Suppressor macrophage (primary cell): ENCODE measurements at places on chromosomes 4 and X.

DNA sequence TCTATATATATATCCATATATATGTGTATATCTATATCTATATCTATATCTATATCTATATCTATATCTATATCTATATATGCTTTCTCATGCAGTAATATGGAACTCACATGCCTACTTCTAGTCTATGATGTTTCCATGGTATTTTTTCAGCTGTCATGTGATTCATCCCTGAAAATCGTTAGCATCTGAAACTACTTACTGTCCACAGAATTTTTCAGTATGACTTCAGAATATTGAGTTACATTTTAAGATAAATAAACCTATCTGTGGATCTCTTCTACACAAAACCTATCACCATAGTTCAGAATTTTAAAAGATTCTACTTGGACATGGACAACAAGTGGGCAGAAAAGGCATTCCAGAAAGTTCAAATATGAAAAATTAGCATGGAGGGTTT, 855.1 kb upstream of the INTU start:
- DNase-seq, result no peak

DNA sequence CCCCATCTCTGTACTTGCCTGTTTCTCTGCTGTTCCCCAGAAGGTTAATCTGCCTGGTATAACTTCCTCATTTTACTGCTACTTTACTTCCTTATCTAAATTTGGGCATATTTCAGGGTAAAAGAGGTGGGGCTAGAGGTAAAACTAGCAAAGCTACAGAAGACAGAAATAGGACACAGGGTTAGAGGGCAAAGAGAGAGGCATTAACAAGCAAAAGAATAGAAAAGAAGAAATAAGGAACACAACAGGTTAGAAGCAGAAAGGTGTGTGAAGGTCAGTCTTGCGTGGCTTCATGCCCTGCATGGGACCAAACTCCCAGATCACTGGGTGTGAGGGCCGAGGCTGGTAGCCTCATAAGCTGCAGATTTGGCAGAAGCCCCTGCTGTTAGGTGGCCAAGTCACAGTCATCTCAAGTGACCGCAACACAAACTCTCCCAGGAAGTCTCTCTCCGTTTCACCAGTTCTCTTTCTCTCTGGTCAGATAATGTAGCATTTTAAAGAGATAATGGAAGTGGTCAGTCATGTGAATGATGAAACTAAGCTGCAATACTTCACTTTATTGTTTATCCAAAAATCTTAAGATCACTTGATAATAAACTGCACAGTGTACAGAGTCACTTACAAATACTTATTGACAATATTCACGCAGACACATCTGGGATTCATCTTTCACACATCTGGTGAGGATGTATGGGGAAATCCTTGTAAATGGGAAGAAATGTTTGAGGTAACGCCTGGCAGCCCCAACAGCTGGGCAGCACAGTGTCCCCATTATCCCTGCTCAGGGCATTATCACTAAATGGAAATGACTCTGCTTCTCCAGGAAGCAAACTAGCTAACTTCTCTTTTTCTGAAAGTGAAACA, 16.4 kb downstream of the TMEM154 start:
- DNase-seq, result peak; percentile 65

- peak; percentile 47 for DNase-seq
Measured at GRCh38 chr4:38765382-38765781, 17.4 kb downstream of the TLR10 start.

GRCh38 chr4:98639523-98639922, 18.9 kb downstream of the TSPAN5 start:
- DNase-seq, result no peak

GRCh38 chr4:163611182-163611581, 116.7 kb downstream of the TMA16 start:
- peak; percentile 63 for DNase-seq

DNA sequence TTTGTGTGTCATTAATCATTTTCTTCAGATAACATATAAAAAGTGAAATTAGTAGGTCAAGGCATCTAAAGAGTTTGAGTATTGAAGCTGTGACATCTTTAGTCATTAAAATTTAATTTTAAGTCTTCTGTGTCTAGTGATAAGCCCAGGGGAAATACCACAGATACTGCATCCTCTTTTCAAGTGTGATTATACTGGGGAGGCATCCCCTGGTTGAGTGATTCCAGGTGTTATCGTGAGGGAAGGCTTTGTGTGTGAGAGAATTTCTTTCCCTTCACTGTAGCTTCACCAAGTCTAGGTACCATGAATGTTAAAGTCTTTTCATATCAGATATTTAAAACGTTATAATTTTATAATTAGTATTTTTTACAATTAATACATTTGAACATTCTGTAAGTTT, 193.4 kb downstream of the FRAS1 start:
- no peak for DNase-seq

DNA sequence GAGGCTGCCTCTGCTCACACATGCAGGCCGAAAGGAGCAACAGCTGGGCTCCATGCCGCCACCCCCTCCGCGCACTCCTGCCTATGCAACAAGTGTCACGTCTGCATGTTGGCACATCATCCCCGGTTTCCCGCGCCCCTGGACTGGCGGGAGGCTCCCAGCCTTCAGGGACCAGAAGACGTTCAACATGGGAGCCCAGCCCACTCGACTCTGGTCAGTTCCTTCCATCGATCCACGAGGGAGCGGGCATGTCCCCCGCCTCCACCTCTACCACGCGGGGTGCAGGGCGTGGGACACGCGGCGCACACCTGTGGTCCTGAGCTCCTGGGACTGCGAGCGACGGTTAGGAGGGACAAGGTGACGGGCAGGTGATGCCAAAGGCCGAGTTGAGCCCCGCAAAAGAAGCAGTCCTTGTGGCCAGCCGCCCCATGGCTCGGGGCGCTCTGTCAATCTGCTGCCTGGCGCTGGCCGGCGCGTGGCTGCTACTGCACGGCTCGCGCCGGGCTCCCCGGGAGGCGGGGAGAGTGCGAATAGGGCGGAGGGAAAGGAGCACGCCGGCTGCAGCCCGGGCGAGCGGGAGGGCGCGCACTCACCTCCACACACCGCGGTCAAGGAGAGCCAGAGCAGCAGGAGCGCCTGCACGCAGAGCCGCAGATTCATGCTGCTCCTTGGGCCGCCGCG, 645 bp downstream of the APLN start:
- peak; percentile 42 for DNase-seq

GRCh38 chrX:97854086-97854485, 970.4 kb downstream of the RPA4 start:
- DNase-seq, result no peak

GRCh38 chr4:160537681-160538080, 1434.8 kb downstream of the RAPGEF2 start:
- no peak for DNase-seq

- no peak for DNase-seq
Measured at GRCh38 chrX:123339221-123339905, 155.3 kb downstream of the GRIA3 start.

DNA sequence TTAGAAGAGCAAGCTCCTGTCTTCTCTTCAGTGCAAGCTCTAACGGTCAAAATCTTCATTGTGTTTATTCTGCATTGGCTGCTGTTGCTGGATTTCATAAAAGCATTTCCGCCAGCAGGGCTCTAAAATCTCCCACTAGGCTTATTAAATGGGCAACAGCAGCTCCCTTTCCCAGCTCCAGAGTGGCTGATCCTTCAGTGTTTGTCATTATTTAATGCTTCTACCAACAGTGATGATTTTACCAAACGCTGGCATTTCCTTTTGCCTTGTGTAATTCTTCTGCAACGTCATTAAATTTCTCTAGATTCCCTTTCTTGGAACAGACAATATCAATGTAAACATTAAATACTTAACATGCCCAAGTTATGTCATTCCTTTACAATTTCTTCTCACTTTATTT, 20.1 kb downstream of the SLC7A11 start:
- DNase-seq, result no peak

DNA sequence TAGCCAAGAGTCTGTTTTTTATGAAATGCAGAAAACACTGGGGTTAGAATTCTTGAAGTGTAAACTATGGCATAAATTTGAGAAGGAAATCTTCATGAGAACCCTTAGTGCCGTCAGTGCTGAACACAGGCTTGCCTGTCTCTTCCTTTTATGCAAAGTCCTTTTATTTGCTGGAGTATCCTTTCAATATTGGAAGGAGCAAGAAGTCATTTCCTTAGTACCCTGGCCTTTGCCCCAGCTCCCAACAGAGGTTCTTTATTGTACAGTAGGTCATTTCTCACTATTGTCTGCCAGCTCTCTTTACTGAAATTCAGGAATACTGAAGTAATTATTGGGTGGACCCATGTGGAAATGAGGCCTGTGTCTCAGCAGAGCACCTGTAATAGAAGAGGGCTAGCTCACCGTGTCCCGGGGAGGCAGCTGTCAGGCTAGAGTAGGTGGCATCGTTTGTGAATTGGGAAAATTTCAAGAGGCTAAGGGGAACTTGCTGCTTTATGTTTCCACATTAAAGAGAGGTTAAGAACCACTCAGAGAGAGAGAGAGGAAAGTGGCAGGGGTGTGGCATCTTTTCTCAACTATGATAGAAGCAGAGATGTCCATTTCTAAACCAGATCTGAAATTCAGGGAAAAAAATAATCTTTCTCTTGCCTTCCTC, 8.7 kb downstream of the FHDC1 start:
- DNase-seq, result no peak

DNA sequence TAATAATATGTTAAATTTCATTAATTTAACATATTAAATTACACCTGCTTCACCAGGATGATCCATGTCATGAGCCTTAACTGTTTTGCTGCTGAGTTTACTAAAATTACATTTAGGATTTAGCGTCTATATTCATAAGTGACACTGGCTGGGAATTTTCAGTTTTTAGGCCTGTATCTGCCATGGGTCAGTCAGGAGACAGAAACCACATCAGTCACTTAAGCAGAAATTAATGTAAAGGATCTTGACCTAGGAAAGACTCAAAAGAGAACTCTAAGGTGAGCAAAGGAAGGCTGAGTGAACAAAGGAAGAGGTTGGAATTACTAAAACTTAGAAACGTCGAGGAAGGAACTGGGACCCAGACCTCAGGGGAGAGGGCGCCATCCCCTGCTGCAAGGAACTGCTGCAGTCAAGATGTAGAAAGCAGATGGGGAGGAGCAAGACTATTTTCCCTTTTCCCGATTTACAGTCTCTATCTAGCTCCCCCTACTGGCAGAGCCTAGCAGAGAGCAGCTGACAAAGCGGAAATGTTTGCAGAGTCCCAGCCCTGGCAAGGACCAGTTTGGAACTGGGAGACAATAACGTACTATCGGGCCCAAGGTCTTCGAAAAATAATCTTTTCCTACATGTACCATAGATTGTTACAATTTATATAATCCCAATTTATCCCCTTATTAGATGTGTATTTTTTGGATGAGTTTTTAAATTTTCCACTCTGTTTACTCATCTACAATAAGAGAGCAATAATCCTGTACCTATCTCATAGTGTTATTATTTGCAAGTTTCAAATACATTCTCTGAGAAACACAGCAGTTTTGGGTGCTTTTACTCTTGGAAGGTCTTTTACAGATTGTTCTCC, 22.6 kb upstream of the RBBP7 start:
- peak; percentile 82 for DNase-seq

- no peak for DNase-seq
Measured at GRCh38 chr4:141810038-141810711, 173.8 kb downstream of the IL15 start.

- no peak for DNase-seq
Measured at GRCh38 chr4:40888933-40889332, 139.2 kb downstream of the NSUN7 start.
